ENCODE measurements at places on chromosomes 16 and 17. TPM values are rescaled to one million over a fixed set of nuclear protein-coding genes. Genes with fewer than 3 reads are reported as not detected.

The PIRT gene
- not detected for polyA plus RNA-seq

The KREMEN2 gene
- polyA plus RNA-seq = not detected

The SPN gene
- 0.58 TPM for polyA plus RNA-seq

The SLFN12L gene
- polyA plus RNA-seq = 0.06 TPM

The GCGR gene
- 0.03 TPM for polyA plus RNA-seq

The DNAAF1 gene
- 2.6 TPM for polyA plus RNA-seq

The TEKT5 gene
- polyA plus RNA-seq = not detected

Measured in heart right ventricle (tissue), 16 donors.